ENCODE measurements at places on chromosomes 1 and 21.
A peak's percentile ranks its signal among the peaks of the same experiment; 100 is the strongest.

GRCh38 chr21:42414928-42415769 is 11.4 kb downstream of the UBASH3A start:
- DNase-seq = no peak

DNA sequence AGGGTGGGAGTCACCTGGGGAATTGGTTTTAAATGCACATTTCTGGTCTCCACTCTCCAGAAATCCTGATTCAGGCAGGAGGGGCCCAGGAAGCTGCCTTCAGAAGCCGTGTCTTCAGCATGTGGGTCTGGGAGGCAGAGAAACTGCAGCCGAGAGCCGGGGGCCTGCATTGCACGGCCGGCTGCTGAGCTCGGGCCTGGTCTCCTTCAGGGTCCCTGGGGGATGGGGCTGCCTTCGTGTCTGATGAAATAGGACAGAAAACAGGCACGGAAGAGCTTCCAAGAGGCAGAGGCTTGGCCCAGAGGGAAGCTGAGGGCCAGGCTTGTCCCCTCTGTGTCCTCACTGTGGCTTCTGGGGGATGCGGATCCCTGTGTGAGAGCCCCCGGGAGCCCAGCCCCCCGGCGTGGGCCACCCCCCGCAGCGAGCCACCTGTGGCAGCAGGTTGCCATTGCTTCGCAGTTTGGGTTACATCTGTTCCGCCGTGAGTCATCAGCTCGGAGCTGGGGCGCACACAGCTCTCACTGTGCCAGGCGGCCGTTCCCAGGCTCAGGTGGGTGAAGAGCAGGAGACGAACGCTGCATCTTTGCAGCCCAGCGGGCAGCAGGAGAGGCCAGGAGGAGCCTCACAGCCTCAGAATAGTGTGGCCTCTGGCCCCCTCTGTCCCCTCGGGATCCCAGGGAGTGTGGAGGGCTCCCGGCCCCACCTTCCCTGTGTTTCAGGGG is 72.4 kb downstream of the AJAP1 start:
- DNase-seq = peak; percentile 18

- no peak for DNase-seq
Measured at GRCh38 chr1:15174615-15174983, 21.1 kb downstream of the TMEM51 start.

GRCh38 chr1:233367057-233367803 is 39.7 kb downstream of the MAP3K21 start:
- DNase-seq = no peak

GRCh38 chr1:27099587-27100334 is 55.2 kb downstream of the SLC9A1 start:
- peak; percentile 89 for DNase-seq

- no peak for DNase-seq
Measured at GRCh38 chr1:201840055-201840454, 11.1 kb downstream of the IPO9 start.

DNA sequence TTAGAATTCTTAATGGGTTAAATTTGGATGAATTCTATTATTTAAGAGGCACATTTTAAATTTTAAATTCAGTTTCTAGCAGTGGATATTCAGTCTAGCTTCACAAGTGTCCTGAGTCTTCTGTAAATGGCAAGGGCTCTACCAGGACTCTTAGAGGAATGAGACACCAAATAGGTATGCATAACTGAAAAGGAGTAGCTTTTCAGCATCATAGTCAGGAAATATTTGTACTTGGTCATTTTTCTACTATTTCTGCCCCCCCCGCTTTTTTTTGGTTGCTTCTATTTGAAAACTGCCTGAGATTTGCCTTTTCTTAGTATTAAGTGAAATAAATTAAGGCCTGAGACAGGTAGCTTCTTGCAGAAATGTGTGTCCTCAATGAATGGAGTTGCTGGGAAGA is 80.2 kb downstream of the MAST2 start:
- DNase-seq = no peak

GRCh38 chr1:186118724-186119123 is 256.3 kb downstream of the TPR start:
- DNase-seq = no peak

DNA sequence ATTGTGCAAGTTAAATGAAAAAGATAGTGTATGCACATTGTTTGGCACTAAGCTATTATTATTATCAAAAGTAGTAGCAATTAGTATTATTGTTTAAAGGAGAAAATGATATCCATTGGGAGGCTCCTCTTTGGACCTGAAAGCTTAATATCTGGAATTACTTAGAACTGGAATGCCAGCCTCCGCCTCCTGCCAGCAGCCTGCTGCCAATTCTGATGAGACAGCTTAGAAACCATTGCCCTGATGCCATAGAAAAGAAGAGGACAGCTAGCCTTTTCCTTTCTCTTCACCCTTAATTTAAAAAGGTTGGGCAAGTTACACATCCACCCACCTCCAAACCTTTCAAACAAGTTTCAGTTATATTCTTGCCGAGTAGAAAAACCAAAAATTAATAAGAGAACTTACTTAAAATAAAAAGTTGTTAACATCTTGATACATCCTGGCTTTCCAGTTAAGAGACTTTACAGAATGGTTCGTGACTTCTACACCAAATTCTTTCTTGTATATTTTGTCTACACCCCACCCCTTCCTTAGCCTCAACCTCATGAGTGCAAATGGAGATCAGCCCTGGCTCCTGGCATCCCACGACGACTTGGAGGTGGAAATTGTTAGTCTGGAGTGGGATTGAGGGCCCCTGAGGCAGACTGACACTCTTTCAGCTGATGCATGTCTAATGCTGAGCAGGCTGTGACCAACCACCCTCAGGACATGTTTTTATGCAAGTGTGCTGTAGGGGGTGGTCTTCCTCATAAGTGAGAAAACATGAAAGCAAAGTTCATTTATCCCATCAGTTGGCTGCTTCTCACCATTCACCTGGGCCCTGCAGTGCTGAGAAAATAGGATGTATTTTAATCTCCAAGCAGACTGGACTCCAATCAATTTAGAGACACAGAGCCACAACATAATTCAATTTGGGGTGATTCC is 120.6 kb downstream of the KCNJ15 start:
- no peak for DNase-seq

DNA sequence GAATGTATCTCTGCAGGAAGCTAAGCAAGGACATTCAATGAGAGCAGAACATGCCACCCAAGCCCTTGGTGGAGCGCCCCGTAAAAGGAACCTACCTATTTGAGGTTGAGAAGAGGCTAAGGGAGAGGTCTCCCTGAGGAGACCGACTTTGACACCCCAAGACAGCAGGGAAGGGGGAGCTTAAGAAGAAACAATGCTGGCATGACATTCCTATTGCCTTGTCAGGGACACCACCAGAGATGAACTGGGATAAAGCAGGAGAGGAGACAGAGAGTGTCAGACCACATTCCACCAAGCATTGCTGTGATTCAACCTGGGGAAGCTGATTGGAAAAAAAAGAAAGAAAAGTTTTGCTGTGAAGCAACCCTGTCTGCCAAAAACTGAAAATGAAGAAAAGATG is 13.3 kb upstream of the S100A2 start:
- no peak for DNase-seq

DNA sequence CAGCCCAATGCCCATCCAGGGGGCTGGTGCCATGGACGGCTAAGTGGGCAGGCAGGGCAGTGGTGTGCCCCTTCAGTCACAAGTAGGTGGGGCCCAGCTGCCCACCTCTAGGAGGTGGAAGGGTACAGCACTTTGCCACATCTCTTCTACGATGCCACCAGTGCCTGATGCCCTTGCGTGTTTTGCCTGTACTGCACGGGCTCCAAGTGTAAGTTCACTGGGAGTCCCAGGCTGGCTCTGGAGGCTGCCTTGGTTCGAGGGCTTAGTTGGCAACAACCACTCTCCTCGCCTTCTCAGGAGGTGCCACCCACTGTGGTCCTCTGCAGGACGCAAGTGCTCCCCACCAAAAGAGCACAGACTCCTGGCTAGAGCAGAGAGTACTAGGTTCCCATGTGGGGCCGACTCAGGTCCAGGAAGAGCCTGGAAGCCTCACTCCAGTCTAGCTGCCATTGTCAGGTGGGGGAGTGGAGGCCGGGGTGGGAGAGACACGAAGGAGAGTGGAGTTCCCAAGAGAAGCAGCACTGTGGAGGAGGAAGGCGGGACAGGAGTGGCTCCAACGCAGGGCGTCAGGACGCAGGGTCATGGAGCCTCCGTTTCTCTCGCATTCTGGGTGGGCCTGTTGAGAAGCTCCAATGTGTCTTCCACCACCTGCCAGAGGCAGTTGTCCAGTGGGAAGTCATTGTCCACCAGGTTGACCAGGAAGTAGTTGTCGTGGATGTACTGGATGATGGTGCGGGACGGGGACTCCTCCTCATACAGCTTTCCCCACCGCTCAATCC is 15.5 kb downstream of the MTHFR start:
- DNase-seq = no peak
